IPS DF 19.7 (cell line): ENCODE measurements at places on chromosomes 7 and 10.

GRCh38 chr7:102063690-102064180 lies 222.9 kb upstream of the SH2B2 start:
- DNase-seq, result no peak

- no peak for DNase-seq
These were observed 252.0 kb downstream of the TCF7L2 start for GRCh38 chr10:113202011-113202410.

GRCh38 chr10:4748491-4749270 lies 77.3 kb upstream of the AKR1E2 start:
- no peak for DNase-seq

- no peak for DNase-seq
These were observed 220.3 kb downstream of the ARL4A start for GRCh38 chr7:12907774-12908173.

DNA sequence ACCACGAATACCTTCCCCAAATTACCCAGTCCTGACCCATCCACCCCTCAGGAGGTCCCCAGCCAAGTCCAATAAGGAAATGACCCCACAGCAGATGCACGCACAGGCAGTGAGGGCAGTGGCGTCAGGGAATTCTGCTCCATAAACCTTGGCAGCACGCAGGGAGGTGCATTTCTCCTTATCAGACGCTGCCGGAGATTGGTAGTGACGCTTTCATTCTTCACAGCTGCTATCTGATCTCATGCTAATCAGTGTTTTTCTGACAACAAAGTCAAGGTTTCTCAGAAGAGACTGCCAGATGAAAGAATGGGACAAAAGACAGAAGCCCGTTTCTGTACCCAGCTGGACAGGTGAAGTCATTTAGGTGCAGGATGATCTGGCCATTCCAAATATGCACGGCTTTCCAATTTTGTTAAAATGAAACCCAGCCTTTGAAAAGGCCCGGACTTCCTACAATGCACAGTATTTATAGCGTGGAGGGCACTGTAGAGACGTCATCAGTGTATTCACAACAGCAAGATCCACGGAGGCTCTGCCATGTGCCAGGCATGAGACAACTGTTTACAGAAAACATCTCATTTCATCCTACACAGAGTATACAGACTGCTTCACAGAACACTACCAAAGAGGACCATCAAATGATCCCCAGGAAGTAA lies 35.3 kb downstream of the DIP2C start:
- DNase-seq, result no peak
